Activated gamma-delta T cell treated with Interleukin-2 at 50 U/mL for 16 hours (primary cell): ENCODE measurements at places on chromosomes 3 and 15.
A peak's percentile ranks its signal among the peaks of the same experiment; 100 is the strongest.

GRCh38 chr15:99055555-99056134 lies 48.1 kb upstream of the PGPEP1L start:
- no peak for DNase-seq

DNA sequence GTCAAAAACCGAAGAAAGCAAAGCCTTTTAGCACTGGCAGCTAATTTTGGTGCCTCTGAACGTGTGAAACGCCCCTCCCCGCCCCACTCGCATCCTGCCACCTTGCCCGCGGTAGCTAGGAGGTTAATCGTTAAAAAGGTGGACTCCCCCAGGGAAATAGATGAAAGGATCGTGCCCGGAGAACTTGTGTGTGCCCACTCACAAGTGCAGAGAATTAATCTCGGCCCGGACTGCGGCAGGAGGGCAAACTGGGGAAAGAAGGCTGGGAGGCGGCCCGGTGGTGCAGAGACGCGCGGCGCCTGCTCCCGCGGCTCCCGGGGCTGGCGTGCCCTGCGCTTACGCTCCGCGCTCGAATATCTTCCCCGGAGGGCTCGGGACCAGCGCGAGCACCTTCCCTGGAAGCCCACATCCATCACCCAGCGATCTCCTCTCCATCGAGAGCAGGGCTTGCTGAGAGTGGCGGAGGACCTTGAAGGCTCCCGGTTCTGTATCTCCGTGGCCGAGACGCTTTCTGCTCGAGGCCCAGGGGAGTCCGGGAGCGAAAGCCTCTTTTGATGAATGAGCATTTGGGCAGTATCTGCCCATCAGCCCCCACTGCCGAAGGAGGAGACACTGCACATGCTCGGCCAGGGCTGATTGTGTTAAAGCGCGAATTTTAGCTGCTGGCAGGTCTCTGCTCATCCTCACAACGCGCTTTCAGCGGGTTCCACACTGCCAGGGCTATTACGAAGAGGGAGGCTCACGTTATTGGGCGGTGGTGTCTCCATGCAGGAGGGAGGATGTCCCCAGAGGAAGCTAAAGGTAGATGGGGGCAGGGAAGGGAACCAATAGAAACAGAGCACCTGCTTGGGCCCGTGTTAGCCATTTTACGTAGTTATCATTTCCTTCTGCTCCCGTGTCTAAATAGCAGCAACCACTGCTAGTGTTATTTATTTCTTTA lies 1.3 kb upstream of the SPTSSB start:
- peak; percentile 17 for DNase-seq

GRCh38 chr3:107752202-107752990 lies 229.6 kb downstream of the BBX start:
- no peak for DNase-seq

DNA sequence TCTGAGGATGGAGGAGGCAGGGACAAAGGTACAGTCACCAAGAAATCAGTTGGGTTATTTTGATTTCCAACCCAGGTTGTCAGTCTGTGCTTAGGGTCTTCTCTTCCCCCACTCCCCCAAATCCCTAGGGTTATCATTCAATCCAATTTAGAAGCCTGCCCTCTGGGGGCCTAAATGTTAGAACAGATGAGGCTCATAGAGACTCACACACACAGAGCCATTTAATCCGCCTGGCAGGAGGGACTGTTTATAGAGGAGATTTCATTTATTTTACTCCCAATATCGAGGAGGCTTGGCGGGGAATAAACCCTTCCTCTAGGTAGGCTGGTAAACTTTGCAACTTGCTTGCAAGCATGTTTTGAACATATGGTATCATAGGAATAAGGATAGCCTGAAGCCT lies 52.8 kb downstream of the RHCG start:
- DNase-seq = no peak

GRCh38 chr15:45635191-45635638 lies 386 bp downstream of the SQOR start:
- peak; percentile 72 for DNase-seq

GRCh38 chr15:28992336-28992864 lies 106.6 kb downstream of the APBA2 start:
- DNase-seq = no peak

GRCh38 chr3:123071146-123071545 lies 4.3 kb downstream of the PDIA5 start:
- no peak for DNase-seq

DNA sequence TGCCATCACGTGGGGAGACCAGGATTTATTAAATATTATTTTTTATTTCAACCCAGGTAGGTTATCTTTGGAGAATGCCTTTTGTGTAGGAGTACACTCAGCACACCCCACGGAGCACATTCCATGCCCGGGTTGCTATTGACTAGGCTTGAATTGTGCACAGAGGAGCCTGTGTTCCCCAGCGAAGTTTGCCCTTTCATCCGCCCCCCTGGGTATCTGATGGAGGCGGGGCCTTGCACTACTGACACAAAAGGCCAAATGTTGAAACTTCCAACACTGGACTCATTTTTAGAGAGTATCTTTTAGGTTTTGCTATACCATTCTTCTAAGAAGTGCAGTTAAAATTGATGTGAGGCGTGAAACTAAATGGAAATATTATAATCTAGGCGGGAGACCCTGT lies 39.3 kb upstream of the PPP4R2 start:
- DNase-seq = no peak

GRCh38 chr3:16102905-16103364 lies 71.5 kb upstream of the GALNT15 start:
- no peak for DNase-seq

GRCh38 chr3:123949641-123950040 lies 11.4 kb downstream of the CCDC14 start:
- DNase-seq = no peak

DNA sequence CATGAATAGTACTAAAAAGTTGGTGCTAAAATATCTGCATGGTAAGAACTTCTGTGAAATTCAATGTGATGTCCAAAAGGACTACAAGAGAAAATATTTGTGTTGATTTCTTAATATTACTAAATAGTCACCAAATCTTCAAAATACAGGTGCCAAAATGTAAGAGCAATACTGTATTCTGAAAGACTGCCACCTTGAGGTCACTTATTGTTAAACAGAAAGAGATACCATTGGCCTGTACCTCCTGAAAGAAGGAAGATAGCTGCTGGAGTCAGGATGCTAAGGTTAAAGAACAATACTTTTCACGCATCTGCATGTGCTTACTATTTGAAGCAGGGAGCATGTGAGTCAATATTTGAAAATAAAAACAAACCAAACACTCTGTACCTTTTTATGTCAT lies 72.0 kb upstream of the LSAMP start:
- no peak for DNase-seq

DNA sequence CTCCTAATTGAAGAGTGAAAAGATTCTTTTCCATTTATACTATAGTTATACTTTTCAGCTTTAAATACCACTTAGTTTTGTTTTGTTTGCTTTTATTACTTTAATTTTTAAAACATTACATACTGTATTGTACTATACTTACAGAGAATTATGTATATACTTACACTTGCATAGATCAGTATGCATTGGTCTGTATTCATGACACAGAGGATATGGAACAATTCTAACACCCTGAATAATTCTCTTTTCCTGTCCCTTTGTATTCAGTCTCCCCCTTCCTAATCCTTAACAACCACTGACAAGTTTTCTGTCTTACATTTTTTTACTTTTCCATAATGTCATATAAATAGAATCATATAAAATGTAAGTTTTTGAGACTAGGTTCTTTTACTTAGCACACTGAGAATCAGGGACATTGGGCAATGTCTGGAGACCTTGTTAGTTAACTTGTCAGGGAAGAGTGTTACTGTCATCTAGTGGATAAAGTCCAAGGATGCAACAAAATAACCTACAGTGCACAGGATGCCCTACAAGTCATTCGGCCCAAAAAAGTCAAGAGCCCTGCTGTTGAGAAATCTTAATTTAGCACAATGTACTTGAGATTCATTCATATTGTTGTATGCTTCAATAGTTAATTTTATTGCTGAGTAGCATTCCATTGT lies 95.7 kb upstream of the MCTP2 start:
- DNase-seq = no peak

- no peak for DNase-seq
Measured at GRCh38 chr3:15576475-15576874, 24.9 kb downstream of the HACL1 start.

DNA sequence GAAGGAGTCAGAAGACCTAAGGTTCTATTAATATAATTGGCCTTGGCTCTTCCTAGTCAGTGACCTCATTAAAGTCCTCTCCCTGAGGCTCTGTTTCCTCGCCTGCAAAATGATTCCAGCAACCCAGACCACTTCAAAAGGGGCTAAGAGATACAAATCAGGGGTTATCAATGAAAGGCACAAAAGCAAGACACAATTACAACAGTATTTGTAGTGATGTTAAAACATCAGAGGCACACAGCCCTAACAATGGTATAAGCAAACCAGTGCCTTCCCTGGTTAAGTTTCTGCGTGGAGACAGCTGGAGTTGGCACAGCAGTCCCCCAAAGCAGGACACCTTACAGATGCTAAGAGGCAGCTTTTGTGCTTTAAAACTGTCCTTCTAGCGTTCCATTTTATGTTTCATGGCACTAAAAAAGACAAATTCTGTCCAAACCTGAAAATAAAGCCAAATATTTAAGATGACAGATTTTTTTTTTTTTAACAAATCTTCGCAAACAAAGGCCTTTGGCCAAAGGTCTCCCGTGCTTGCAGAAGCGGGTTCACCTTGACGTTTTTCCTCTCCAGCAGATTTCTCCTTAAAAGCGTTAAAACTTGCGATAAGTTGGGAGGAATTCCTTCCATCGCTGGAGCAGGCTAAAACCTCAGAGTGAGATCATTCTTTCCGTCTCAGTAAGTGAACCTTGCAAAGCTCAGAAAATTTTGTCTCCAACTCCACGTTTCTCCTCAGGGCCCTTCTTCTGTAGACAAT lies 999 bp downstream of the ZNF280D start:
- DNase-seq = no peak

DNA sequence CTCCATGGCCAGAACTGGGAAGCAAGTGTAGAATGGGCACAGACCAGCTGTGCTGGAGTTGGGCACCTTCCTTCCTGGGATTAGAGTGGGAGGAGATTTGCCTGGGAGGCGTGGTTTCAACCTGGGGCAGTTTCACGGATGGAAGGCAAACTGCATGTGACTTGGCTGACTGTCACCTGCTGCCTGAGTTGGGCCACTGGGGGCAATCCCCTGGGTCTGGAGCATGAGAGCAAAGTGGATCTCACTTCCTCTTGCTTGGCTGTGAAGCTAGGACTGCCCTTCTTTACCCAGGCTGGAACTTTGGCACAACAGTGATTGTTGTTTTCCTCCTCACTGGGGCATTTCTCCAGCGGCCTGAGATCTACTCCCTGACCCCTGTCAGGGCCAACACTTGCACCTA lies 1247.0 kb upstream of the EPHA6 start:
- no peak for DNase-seq

GRCh38 chr3:41307065-41307464 lies 107.8 kb downstream of the CTNNB1 start:
- no peak for DNase-seq

GRCh38 chr3:11288786-11289637 lies 16.8 kb downstream of the ATG7 start:
- no peak for DNase-seq

DNA sequence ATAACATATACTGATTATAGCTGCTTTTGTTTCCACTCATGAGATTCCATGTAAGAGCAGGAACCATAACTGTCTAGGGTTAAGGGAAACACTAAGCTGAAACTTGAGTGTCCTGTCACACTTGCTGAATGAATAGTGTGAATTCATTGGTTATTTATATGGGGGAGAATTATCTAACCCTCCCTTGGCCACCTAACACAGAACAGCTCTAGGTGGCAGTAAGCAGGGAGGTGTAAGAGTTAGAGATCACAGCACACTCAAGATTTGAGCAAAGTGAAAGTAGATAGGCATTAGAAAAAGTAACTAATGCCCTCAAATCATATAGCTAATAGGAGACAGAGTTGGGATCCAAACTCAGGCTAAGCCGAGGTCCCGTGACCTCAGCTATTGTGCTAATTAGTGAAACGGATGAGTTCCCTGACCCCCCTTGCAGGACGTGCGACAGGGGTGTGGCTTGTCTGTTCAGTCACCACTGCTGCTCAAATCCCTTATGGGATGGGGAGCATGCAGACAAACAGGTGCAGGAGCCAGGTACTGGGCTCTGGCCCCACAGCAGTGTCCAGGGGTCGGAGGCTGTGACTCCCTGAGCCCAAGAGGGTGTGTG lies 27.7 kb upstream of the ANO10 start:
- DNase-seq = no peak

- no peak for DNase-seq
Measured at GRCh38 chr15:56832125-56832524, 86.3 kb upstream of the TCF12 start.

DNA sequence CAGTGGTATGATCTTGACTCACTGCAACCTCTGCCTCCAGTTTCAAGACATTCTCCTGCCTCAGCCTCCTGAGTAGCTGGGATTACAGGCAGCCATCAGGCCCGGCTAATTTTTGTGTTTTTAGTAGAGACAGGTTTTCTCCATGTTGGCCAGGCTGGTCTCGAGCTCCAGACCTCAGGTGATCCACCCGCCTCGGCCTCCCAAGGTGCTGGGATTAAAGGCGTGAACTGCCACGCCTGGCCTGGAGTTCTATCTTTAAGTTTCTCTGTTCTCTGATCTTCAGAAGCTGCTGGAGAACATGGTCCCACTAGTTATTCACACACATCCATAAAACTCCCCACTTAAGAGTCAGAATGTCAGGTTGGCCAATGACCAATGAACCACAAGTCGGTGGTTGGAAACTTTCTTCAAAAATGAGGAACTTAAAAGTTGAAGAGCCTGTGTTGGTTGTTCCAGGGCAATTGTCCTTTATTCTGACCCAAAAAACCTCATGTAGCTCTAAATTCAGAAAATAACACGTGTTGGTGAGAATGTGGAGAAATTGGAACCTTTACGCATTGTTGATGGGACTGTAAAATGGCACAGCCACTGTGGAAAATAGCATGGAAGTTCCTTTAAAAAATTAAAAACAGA lies 55.9 kb upstream of the PIK3CB start:
- no peak for DNase-seq

DNA sequence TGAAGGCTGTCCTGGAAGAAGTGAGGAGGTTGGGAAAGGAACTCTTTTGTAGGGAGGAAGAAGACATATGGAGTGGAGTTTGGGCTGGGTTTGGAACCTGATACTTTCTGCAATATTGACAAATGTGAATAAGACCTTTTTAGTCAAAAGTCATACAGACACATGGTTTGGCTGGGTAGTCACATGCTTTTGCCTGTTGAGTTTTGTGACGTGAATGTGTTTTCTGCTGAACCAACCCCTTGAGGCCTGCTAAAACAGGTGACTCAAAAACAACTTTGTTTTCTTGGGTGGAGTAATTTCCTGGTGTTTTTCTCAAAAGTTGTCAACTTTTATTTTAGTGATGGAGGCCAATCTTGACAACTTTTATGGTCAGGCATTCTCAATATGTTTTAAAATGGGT lies 39.4 kb upstream of the CCR4 start:
- no peak for DNase-seq

DNA sequence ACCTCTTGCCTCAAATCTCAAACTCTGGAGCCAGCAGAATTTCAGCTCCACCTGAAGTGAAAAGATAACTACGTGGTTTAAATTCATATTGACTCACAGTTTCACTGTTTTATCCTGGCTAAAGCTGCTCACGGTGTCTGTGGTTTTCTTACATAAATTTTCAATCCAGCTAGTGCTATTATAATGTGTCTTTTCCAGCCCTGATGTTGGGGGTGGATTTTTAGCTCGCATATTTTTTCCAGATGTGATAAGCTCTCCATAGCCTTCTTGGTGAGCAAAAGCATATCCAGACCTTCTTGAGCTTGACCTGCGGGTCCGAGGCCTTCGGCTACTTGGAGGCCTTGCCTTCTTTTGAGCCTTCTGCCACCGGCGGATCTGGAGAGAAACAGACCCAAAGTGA lies 239.3 kb downstream of the DTWD1 start:
- DNase-seq = no peak

GRCh38 chr3:30826531-30826942 lies 67.9 kb downstream of the GADL1 start:
- no peak for DNase-seq
